CD4-positive, alpha-beta T cell treated with Interleukin-6 for 4 hours (primary cell): ENCODE measurements at places on chromosomes 13 and 19.

- no peak for DNase-seq
Observed at GRCh38 chr13:41259875-41260501, 3.4 kb downstream of the MTRF1 start.

DNA sequence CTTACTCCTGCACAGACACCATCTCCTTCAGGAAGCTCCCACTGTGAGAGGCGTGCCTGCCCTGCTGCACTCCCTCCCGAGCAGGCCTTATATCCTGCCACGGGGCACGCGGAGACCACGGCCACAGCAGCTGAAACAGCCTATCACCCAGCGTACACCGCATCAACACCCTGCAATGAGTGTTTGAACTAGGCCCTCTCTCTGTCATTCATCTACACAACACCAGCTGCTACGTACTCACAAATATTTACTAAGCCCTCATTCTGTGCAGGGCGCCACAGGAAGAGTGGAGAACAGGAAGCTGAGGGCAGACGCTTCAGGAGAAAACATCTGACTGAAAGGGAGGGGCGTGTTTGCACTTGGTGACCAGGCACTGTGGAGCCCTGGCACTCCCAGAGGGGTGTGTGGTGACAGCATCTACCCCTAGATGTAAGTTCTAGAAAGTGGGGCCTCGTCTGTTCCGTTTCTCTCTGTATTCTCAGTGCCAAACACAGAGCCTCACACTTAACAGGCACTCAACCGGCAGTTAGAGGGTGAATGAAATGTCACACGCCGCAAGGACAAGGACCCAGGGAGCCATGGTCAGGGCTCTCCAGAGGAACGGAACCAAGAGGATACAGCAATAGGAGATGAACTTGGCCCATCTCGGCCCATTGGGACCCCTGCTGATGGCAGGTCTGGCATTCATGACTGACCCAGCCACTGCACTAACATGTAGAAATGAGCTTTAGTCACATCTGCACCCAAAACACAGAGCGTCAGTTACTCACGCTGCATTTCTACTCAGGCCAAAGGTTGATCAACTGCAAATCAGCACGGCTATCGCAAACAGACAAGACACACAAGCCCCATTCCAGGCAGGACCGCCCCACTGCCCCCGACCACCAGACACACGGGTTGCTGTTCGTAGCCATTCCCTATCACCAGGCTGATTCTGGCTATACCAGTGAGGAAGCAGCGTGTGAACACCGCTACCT, 15.7 kb downstream of the RANBP3 start:
- DNase-seq, result peak; percentile 88

- no peak for DNase-seq
Observed at GRCh38 chr13:33213797-33214196, 71.8 kb downstream of the STARD13 start.

DNA sequence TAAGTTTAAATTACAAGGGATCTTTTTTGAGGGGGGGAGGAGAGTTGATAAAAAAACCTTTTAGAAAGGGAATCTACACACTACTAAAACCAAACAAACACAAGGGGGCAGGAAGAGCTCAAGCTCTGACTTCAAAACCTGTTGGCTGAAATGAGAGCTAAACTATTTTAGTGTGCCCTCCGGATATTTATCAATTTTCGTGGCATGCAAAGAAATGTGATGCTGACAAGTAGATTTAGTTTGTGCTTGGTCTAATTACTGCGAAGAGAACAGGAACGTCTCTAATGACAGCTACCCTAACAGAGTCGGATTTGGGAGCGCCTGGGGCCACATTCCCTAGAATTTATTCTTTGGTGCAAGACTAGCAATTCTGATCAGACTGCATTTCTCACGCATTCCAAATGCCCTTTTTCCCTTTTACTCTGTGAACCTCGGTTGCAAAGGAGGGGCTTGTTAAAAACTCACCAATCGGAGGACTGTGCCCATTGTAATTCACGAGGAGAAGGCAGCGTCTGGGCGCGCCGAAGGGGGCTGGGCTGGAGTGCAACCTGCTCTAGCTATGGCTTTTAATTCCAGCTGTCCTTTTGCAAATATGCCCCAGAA, 802 bp upstream of the FREM2 start:
- DNase-seq, result no peak

- DNase-seq, result no peak
Observed at GRCh38 chr13:76214001-76214400, 577.9 kb downstream of the LMO7 start.

GRCh38 chr13:38670627-38671026, 16.2 kb upstream of the FREM2 start:
- DNase-seq, result no peak

GRCh38 chr13:39226359-39226758, 188.1 kb downstream of the NHLRC3 start:
- DNase-seq, result no peak

- no peak for DNase-seq
Observed at GRCh38 chr19:16442386-16443276, 29.1 kb downstream of the EPS15L1 start.

DNA sequence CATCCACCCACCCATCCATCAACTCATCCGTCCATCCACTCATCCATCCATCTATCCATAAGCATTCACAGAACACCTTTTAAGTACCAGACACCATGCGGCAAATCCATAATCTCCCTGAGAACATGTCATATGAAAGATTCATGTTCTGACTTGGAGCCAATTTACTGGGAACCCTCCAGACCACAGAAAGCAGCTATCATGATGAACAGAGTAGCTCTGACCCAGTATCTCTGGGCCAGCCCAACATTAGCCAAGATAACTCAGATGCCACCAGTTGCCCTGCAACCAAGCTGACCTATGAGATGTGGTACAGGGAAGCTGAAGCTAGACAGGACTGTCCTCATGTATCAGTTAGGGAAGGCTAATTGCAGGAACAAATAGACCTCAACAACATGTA, 51.3 kb downstream of the ALOX5AP start:
- no peak for DNase-seq

DNA sequence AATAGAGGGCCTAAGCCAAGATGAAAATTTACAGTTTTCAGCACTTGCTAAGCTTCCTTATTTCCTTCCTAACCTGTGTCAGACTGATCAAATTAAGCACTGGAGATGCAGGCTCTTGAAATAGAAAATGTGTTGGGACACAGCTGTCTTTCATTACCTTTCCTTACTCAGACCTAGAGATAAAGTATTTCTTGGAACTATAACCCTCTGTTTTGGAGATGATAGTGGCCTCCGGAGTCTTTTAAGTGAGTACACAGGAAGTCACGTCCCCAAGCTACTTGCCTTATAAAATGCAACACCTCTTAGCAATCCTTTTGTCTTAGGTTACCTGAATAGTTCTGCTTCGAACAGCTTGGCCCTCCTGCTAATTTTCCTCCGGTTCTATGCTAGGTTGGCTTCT, 12.4 kb upstream of the AKAP11 start:
- no peak for DNase-seq

GRCh38 chr13:102609696-102610095, 12.9 kb downstream of the TPP2 start:
- DNase-seq, result no peak
